Calu3 (cell line): ENCODE measurements at places on chromosomes 6 and 20.

DNA sequence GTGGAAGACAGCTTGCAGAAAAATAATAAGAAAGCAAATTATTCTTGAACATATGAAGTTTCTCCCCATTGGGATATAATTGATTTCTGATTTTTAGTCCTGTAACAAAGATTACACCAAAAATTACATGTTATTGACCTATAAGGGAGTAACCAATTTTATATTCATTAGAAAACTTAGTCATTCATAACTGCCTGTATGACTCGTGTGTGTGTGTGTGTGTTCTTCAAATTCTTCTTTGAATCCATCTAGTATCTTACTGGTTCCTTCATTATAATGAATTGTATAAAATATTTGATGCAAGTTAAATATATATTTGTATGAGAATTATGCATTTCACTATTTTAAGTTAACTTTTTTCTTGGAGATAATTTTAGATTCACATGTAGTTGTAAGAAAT, 310.4 kb downstream of the HAO1 start:
- DNase-seq, result no peak

- no peak for DNase-seq
These were observed 149.8 kb upstream of the AKAP12 start for GRCh38 chr6:151089978-151090377.

DNA sequence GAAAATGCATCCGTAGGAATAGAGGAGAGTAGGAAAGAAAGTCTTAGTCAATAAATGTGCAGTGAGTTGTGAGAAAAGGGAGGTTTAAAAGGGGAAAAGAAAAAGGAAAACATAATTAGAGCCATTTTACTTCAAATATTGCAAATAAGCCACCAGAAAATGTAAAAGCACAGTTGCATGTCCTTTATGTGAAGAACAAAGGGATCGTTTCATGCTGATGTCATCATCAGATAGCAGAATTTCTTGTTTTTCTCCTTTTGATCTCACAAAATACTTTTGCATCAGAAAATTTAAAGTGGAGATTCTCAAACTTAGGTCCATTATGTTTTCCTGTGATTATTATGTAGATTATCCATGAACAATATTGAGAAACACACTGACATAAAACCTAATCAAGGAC, 166.7 kb downstream of the HAO1 start:
- DNase-seq, result no peak

DNA sequence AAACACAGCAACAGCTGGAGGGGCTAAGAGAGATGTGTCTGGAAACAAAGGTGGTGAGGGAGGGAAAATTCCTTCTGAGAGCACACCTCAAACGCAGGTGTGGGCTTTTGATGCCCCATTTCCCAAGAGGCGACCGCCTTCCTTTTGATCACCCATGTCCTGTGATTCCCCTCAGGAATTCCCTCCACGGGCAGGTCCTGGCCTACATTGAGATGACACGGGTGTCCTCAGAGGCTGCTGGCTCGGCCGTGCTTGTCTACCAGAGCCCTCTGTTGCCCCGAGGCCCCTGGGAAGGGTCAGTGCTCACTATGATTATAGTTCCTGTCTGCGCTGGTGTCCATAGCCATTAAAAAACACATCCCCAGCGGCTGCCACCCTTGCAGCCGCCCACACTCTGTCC, 242.6 kb downstream of the TFAP2C start:
- DNase-seq, result no peak

- no peak for DNase-seq
These were observed 46.4 kb upstream of the COL21A1 start for GRCh38 chr6:56293781-56294180.

- peak; percentile 56 for DNase-seq
These were observed 40.8 kb downstream of the ZFAND3 start for GRCh38 chr6:37860226-37860839.

- no peak for DNase-seq
These were observed 44.3 kb upstream of the IRF4 start for GRCh38 chr6:347232-347631.

GRCh38 chr6:170019818-170020583, 268.6 kb downstream of the ERMARD start:
- no peak for DNase-seq

- peak; percentile 26 for DNase-seq
These were observed 133.9 kb downstream of the ZDHHC14 start for GRCh38 chr6:157514659-157515496.

GRCh38 chr20:51463998-51464397, 78.5 kb downstream of the NFATC2 start:
- no peak for DNase-seq

DNA sequence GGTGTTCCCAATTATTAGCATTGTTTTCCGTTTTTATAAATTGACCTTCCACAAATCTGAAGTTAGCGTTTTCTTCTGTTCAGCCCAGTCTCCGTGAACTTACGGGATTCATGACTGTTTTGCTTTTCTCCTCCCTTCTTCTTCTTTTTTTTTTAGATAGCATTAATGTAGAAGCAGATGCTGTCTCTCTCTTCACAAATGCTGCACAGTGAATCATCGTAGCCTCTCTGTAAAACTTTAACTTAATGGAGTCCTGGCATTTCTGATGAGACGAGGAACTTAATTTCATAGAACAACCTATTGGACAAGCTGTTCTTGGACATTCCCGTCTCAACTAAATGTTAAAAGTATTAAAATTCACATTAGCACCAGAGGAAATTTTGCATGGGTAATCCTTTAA, 138.0 kb upstream of the EEF1E1 start:
- DNase-seq, result no peak

DNA sequence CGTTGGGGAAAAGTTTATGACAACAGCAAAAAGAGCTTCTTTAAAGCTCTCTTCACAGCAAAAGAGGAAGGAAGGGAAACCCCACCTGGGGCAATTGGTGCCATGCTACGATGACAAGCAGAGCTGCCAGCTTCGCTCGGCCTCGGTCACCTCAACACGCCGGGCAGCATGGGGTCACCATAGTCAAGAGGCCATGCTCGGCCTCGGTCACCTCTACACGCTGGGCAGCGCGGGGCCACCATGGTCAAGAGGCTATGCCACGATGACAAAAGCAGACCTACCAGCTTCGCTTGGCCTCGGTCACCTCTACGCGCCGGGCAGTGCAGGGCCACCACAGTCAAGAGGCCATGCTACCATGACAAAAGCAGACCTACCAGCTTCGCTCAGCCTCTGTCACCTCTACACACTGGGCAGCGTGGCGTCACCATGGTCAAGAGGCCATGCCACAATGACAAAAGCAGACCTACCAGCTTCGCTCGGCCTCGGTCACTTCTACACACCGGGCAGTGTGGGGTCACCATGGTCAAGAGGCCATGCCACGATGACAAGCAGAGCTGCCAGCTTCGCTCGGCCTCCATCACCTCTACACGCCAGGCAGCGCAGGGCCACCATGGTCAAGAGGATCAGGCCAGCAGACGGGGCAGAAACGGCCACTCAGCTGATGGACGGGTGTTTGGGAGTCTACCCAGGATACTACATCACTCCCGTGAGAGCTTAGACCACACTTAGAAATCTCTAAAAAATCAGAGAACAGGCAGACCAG, 12.1 kb downstream of the APMAP start:
- no peak for DNase-seq

DNA sequence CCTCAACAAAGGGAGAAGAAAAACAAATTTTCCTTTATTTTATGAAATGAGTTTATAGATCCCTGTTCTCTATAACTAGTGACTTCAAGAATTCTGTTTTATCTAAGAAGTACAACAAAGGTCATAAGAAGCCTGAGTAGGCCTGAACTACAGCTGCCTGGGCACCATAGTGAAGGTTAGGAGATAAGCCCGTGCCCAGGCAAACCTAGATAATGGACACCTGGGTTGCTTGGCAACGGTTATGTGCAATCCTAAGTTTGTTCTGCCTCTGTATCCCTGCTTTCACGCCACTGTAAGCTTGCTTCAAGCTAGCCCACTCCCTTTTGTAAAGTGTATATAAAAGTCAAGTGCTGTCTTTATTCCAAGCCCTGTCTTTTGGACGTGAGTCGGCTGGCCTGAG, 23.2 kb downstream of the SCGN start:
- DNase-seq, result no peak

DNA sequence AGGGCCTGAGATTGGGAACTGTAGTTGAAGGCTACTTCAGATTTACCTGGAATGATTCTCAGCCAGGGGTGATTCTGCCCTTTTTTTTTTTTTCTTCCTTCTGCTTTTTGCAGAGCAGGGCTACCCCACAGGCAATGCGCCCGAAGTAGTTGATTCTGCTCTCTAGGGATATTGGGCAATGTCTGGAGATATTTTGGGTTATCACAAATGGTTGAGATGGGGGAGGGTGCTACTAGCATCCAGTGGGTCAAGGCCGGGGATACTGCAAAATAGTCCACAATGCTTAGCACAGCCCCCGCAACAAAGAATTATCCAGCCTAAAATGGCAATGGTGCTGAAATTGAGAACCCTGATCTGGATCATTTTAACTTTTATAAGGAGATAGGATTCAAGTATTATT, 71.2 kb upstream of the ZMYND8 start:
- DNase-seq, result no peak

- no peak for DNase-seq
These were observed 14.5 kb upstream of the PSMG4 start for GRCh38 chr6:3244003-3244831.

- no peak for DNase-seq
These were observed 156.2 kb downstream of the QKI start for GRCh38 chr6:163570579-163571231.
